ENCODE measurements at places on chromosomes 11 and 22. TPM values are rescaled to one million over a fixed set of nuclear protein-coding genes. Genes with fewer than 3 reads are reported as not detected.

DNA sequence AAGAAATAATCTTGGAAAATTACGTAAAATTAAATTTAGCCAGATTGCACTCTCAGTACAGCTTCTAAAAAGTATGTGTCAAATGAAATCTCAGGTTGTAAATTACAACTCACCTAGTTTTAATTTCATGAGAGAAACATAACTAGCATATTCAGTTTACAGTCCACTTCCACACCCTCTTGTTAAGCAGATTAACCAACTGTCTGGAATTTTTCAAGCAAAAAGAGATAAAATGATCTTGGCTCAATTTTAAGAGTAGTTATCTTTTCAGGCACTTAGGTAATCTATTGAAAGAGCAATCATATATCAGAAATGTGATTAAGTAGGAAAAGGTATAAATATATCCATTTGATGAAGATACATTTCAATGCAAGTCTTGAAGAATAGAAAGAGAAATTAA lies 928.4 kb upstream of the CCDC90B start:
- DNase-seq, result no peak

DNA sequence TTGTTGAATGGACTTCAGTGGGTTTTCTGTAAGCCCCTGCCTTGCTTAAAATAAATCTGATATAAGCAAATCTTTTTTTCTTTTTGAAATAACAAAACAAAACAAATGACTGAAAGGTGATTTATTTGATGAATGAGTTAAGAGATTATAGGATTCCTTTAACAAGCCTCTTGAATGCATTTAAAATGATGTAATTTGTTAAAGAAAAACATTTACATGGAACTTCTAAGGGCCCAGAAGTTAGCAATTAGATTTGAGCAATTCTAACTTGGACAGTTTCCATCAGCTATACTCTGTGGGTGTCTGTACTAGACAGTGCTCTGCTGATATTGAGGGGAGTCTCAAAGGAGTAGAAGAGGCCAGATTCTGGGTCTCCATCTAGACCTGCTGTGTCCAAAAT lies 143.5 kb upstream of the RAG2 start:
- no peak for DNase-seq

GRCh38 chr11:15602047-15602446 lies 487.3 kb downstream of the INSC start:
- DNase-seq, result no peak

DNA sequence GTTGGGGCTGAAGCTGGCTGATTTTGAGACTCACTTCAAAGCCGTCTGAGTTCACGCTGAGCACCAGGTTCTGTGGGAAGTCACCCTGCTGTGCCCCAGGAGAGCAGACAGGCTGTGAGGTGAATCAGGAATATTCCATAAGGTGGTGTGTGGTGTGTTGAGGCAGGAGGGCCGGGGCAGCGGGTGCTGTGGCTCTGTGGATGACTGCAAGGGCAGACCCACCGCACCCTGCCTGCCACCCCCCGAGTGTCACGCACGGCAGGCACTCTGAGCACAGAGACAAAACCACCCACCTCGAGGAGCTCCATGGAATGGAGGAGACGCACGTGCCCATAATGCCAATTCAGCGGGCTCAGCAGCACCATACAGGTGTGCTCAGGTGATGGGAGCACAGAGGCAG lies 147.8 kb downstream of the PKNOX2 start:
- no peak for DNase-seq

DNA sequence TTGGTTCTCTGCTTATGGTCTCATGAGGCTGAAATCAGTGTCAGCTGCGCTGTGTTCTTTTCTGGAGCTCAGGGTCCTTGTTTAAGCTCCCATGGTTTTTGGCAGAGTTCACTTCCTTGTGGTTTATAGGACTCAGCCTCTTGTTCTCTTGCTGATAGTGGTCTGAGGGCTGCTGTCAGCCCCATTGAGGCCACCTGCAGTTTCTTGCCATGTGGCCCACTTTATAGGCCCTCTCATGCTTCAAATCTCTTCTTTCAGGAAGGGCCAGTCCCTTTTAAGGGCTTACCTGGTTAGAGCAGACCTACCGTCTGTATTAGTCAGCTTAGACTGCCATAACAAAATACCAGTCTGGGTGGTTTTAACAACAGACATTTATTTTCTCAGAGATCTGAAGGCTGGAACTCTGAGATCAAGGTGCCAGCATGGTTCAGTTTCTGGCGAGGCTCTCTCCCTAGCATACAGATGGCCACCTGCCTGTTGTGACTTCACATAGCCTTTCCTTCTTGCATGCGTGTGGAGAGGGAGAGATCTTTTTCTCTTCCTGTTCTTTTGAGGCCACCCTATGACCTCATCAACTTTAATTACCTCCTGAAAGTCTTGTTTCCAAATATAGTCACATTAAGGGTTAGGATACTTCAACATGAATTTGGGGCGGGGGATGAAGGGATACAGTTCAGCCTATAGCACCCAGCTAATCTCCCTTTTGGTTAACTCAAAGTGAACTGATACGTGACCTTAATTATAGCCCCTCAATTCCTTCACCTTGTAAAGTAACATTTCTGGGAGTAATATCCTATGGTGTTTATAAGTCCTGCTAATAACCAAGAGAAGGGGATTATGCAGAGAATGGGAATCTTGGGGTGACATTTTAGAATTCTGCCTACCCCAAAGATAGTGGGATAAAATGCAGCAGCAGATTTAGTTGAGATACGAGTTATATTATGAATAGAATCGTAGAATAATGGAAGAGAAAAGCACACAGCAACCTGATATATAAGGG lies 131.8 kb downstream of the UVRAG start:
- DNase-seq, result peak; percentile 28

DNA sequence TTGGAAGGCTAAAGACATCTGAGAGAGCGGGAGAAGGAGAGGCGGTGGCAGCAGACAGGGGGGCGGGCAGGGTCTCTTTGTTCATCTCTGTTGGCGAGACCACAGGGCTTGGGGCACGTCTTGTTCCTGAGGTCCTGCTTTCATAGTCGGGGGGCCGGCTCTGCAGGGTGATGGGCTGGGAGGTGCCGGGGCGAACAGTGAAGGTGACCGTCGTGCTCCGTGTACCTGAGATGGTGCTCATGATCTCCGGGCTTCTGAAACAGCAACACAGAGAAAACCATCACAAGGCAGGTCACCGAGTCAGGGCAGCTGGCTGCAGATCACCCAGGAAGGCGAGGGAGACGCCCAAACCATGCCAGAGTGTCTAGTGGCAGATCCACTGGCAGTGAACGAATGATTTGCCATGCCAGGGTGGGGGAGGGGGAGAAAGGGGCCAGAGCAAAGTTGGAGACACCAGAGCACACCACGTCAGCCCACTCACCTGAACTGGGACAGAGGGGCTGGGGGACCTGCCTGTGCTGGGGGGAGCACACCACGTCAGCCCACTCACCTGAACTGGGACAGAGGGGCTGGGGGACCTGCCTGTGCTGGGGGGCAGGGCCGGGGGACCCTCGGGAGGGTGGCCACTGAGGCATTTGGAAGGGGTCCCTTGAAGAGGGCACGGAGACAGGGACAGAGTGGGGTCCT lies 75.0 kb downstream of the CTTN start:
- no peak for DNase-seq

DNA sequence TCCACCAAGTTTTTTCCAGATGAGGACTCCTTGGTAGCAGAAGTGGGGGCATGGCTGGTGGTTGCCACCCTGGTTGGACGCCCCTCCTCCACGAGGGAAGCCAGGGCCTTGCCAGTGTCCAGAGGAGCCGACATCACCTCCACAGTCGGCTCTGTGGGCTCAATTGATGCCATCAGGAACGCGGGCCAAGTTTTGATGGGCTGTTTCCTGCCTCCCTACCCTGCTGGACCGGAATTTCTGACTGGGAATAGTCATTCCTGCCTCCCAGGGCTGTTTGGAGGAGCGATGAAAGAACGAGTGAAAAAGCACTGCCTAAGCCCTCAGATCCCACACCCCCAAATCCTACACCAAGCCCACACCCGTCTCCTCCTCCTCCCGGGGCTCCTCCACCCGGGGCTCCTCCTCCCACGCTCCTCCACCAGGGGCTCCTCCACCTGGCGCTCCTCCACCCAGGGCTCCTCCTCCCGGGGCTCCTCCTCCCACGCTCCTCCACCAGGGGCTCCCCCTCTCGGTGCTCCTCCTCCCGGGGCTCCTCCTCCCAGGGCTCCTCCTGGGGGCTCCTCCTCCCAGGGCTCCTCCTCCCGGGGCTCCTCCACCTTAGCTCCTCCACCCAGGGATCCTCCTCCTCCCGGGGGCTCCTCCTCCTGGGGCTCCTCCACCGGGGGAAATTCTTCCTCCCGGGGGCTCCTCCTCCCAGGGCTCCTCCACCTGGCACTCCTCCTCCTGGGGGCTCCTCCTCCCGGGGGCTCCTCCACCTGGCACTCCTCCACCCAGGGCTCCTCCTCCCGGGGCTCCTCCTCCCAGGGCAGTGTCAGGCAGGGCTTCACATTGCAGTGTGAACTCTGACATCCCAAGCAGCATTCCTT lies 10.0 kb upstream of the PRR5 start:
- DNase-seq, result no peak

Gene SLC22A25
- not detected for total RNA-seq

Gene TBX10
- total RNA-seq, result not detected
